ENCODE measurements at places on chromosomes 3 and 15.

GRCh38 chr15:100715571-100716455 lies 113.4 kb downstream of the ASB7 start:
- no peak for DNase-seq

GRCh38 chr15:48437178-48437577 lies 105.9 kb downstream of the DUT start:
- no peak for DNase-seq

- no peak for DNase-seq
These were observed 22.0 kb downstream of the RBP2 start for GRCh38 chr3:139454346-139454745.

DNA sequence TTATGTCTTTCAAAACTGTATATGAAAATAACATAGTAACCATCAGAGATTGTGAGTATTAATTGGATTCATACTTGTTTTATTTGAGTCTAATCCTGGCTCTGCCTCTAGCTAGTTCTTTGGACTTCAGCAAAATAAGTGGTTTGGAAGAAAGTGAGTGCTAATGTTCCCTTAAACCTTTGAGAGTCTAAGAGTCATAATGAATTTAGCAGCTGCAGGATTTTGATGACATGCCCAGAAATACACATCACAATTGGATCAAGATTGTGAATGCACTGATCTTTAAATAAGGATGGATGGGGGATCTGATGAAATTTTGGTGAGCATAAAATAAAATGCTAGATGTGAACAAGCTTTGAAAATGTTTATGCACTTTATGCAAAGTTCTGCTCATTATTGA lies 79.9 kb upstream of the FAM98B start:
- DNase-seq, result no peak

DNA sequence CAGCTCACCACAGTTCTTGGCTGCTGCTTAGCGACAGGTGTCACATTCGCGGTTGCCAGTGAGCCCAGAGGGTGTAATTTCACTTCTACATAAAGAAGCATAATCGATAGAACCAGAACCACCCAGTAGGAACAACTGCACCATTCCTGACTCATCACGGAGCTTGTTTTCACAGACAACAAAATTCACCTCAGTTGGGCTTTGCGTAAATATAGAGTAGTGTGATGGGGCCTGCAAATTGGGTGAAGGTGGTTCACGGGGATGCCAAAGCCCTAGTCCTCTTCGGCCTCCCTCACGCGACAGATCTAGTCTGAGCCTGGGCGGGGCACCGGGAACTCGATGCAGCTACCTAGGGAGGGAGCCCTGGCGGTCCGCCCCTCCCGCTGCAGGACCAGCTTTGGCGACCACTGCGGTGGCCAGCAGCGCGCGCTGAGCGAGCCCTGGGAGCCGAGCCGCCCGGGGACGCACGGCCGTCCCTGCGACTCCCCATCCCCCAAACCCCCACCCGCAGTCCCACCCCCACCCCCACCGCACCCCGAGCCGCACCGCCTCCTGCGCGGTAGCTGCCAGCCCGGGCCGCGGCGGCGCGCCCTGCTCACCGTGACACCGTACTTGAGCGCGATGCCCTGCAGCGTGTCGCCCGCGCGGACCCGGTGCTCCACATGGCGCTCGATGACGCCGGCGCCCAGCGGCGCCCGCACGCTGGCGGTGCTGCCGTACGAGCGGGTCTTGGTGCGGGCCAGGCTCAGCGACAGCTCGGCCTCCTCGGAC lies 519 bp downstream of the LYSMD2 start:
- peak; percentile 29 for DNase-seq

- DNase-seq, result no peak
These were observed 53.1 kb downstream of the CD47 start for GRCh38 chr3:108037770-108038169.

GRCh38 chr3:31157893-31158620 lies 263.6 kb upstream of the GADL1 start:
- DNase-seq, result no peak

DNA sequence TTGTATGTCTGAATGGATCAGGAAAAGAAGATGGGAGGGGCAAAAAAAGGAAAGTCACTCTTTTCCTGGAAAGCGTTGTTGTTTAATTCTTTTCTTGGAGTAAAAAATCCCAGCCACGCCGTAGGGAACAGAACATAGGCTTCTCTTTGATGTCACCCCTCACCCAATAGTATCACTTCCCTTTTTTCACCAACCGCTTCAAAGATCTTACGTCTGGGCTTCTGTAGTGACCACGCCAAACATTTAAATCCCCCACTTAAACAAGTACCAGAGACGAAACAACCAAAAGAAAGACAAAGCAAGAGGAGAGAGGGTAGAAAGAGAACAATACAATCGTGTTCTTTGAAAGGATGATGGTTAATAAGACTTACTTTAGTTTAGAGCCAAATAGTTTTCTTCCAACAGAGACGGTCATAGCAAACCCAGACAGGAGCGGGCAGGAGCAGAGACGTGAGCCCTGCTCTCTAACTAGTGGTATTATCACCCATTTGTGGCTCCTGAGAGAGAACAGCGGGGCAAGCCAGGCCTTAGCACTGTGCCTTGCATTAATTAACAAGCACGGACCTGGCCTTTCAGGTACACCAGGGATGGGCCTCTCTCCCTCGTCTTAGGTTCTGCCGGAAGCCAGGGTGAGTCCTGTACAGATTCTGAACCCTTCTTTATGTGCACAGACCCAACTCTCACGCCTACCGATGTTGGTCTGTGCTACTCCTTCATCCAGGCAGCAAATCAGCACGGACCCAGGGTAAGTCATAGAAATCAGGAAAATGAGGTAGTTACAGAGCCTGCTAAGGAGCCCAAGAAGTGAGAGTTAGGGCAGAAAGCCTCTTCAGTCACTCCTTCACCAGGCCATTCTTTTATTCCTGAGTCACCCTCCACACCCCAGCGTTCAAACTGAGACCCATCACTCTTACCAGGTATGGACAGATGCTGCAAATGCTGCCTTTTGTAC lies 28.2 kb upstream of the BCL6 start:
- no peak for DNase-seq

DNA sequence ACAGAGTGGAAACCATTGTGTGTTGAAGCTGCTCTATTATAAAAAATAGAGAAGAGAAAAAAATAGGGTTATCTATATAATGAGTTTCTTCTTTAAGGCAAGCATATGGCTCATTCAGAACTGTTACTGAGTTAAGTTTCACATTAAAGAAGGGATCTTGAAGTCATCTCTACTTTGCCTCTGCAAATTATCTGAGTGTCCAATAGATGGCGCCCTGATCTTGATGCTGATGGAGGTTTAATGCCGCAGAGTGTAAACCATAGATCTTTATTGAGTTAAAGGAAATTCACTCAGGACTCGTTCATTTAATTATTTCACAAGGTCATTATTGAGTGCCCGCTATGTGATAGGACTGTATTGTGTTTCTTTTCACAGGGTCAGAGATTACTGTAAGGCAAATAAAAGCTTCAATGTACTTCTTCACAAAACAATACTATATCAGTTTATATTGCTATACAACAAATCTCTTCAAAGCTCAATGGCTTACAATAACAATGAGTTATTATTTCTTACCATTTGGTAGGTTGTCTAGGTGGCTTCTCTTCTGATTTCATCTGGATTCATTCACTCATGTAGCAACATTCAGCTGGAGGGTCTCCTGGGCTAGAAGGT lies 171.4 kb downstream of the NSUN3 start:
- no peak for DNase-seq

GRCh38 chr3:173913974-173914421 lies 516.5 kb downstream of the NLGN1 start:
- DNase-seq, result no peak

DNA sequence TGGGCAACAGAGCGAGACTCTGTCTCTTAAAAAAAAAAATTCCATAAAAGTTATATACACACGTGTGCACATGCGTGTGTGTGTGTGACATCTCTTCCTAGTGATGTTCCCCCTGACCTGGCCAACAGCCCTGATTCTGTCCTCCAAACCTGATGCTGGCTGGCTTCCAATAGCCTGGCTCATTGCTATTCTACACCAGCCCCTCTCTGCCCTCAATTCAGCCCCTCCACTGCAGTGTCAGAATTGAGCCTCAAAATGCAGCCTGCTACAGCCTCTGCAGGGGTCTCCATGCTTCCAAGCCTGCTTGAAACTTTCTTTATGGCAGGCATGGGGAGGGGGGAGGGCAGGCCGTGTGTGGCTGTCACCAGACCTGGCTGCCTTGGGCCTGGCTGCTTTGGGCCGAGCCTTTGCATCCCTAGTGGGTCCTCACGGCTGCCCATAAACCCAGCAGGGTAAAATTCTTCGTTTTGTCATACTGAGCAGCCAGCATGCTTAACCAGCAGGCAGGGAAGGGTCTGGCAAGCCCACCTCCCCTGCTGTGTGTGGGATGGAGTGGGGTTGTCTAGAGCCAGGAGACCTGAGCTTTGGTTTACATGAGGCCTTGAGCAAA lies 22.7 kb upstream of the DOCK3 start:
- DNase-seq, result no peak

- DNase-seq, result no peak
These were observed 814.6 kb downstream of the AGBL1 start for GRCh38 chr15:86894269-86894668.

DNA sequence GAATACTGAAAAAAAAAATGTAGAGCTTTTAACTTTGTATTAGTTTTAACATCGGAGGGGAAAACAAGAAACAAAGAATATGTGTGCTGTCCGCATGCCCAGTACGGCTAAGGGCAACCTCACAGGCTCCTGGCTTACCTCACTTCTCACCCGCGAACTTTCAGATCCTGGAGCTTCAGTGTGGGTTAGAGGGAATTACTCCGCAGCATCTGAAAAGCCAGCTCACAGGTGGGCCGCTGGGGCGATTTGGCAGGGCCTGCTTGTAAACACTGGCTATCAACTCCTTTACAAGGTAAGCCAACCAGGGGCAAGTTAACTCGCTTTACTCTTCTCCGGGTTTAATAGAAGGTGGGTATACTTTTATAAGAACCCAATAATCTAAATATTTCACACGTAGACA lies 152.7 kb upstream of the ICE2 start:
- DNase-seq, result no peak

GRCh38 chr3:24149032-24149431 lies 203.9 kb downstream of the NR1D2 start:
- DNase-seq, result no peak

- no peak for DNase-seq
These were observed 1.1 kb downstream of the EIF4G1 start for GRCh38 chr3:184315543-184315867.

GRCh38 chr3:155012584-155012983 lies 67.5 kb upstream of the MME start:
- no peak for DNase-seq

- DNase-seq, result no peak
These were observed 12.6 kb upstream of the PSTPIP1 start for GRCh38 chr15:76982356-76982755.

DNA sequence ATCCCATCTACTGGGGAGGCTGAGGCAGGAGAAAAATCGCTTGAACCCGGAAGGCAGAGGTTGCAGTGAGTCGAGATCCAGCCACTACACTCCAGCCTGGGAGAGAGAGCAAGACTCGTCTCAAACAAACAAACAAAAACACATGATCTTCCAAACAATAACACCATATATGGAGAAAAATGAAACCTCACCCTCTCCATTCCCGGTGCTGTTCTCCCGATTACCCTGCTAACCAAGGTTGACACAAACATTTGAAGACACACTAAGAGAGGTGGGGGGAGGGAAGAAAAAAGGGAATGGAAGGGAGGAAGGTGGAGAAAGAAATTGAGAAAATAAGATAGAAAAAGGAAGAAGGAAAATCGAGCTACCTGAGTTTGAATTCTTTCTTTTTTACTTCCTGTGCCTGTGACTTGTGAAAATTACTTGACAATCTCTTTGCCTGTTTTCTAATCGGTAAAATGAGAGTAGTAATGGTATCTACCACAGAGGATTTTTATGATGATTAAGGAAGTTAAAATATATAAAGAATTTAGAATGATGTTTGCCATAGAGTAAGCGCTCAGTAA lies 1.1 kb upstream of the PLSCR2 start:
- DNase-seq, result no peak

DNA sequence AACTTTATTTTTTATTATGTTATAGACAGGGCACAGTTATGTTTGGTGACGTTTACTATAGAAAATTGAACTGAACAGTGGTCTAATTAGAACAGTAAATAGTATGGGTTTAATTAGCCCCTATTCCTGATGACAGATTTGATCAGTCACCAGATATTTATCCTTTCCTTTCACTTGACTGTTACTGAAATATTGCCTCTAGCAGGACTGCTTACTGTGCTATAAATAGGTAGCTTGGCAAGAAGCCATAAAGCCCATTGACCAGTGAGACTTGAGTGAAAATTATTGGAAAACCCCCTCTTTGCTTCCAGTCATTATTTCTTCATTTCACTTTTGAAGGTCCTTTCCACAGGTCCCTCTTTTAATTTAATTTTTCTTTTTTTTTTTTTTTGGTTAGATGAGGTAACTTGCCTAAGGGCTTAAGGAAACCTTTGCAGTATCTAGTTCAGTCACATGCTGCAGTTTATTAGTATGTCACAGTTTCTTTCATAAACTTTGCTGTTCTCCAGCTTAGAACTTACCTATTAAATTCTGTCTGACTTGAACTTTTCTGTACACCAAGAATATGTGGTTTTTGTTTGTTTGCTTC lies 115.6 kb downstream of the ADAMTSL3 start:
- DNase-seq, result no peak

DNA sequence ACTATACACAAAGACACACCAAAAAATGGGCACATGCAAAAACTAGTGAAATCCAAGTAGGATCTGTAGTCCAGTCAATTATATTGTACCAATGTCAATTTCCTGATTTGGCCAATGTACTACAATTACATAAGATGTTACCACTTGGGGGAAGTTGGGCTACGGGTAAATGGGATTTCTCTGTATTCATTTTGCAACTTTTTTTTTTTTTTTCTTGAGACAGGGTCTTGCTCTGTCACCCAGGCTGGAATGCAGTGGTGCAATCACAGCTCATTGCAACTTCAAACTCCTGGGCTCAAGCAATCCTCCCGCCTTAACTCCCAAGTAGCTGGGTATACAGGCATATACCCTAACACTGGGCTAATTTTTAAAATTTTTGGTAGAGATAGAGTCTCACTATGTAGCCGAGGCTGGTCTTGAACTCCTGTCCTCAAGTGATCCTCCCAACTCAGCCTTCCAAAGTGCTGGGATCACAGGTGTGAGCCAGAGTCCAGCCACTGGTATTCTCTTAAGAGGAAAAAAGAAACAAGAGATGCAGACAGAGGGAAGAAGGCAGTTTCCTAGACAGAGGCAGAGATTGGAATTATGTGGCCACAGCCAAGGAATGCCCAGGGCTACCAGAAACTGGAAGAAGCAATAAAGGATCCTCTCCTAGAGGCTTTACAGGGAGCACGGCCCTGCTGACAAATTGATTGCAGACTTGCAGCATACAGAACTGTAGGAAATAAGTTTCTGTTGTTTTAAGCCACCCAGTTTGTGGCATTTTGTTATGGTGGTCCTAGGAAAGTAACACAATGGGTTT lies 33.3 kb downstream of the TFDP2 start:
- DNase-seq, result no peak

DNA sequence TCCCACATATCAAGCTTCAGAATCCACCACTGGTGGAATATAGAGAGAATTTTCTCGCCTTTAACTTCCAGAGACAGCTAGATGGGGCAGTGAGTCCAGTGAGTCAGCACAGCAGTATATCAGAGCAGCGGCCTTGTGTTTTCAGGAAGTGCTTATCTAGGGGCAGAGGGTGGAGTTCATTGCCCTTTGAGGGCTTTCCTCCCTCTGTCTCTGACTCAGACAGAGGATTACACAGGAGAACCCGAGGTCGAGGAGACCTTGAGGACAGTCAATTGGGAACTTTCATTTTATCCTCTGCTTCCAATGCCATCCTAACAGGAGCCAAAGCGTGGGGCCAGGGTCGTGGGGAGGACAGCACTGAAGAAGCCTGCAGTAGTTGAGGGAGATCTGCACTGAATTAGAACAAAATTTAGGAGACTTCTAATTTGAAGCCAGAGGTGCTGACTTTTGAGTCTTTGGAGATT lies 109.6 kb upstream of the UMPS start:
- peak; percentile 28 for DNase-seq
